ENCODE measurements at places on chromosomes 5 and 9.

GRCh38 chr9:121910491-121911040 is 182.5 kb downstream of the TTLL11 start:
- DNase-seq, result no peak

DNA sequence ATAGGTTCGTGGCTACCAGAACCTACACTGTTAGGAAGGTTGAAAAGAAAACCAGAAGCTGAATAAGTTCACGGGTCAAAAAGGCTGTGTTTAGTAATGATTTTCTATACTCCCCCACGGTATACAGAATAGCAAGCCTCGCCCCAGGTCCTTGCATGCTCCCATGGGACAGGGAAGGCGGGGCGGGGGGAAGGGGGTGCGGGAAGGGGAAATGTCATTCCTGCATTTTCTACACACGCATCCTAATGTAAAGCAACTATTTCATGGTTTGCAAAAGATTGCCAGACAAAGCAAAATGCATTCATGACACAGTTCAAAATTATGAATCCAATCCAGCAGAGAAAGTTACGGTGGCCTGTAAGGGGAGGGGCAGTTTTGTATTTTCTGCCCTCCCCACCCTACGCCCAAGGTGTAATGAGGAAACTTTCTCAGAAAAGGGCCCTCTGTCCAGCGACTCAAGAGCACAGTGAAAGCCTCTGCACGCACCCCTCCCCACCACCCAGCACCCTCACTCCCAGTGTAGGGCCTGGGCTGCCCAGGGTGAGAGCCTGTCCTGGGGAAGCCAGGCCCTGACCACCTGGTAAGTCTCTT is 105.2 kb downstream of the ROR2 start:
- DNase-seq, result no peak

GRCh38 chr5:138241688-138242571 is 28.8 kb upstream of the CDC23 start:
- peak; percentile 15 for DNase-seq

DNA sequence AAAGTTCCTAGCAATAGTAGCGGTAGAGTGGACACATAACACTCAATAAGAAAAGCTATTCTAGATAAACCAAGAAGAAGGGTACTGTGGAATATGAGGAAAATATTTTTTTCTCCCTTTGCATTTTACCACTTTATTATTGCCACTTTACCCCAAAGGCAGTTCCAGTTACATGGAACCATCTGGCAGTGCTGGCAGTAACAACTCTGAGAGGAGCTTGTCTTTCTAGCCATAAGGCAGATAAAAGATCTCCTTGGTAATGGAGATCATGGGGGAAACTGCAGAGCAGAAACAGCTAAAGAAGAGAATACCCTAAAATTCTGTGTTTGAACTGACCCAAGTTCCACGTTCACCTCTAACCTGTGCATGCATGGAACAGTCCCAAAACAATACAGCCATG is 38.5 kb downstream of the UBTD2 start:
- no peak for DNase-seq

DNA sequence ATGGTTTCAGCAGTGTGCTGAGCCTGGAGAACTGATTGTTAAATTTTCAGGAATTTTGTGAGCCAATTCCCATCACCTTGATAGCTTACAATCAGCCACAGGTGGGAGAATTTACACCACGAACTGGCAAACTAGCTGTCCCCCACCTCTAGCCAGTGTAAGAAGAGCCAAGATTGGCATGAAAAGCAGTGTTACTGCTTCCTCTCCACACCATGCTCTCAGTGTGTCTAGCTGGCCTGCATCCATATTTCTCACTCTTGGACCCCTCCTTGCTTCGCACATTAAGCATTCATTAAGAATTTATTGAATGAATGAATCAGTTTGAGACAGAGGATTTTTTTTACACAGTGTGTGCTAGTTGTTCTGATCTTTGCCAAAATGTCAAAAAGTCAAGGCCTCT is 36.7 kb upstream of the MAN2A1 start:
- no peak for DNase-seq

DNA sequence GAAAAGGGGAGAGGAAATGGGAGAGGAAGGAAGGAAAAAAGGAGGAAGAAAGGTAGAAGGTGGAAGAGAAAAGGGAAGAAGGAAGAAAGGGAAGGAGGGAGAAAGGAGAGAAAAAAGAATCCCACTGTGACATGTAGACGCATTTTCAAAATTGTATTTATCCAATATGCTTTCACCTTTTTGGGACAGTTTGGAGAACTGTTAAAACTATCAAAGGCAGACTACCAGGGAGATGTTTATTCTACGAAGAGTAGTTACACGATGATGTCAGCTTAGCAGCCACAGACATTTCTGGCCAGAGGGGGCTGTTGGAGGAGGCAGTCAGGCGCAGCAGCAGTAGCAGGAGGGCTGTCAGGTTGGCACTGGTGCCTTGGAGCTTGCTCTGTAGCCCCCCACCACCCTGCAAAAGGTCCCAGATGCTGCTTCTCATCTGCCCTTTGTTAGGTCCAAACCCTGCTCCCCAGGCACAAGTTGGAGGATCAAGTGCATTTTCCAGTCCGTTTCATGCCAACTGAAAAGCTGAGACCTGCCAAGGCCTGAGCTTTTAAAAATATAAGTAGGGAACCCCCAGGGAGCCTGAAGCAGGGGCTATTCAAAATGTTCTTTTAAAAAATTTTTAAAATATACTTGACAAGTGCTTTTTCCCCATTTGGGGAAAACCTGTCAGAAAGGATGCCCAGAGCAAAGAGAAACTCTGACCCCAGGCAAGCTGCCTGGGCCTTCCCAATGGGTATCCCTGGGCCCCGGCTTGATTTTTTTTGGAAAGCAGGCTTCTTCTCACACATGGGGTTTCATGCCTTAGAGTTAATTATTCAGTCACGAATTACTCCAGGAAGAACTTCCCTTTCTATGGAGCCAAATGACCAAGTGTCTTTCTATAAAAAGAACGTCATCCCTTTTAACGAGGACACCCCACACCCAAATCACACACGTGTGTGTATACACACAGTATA is 203.3 kb downstream of the SLIT3 start:
- no peak for DNase-seq

DNA sequence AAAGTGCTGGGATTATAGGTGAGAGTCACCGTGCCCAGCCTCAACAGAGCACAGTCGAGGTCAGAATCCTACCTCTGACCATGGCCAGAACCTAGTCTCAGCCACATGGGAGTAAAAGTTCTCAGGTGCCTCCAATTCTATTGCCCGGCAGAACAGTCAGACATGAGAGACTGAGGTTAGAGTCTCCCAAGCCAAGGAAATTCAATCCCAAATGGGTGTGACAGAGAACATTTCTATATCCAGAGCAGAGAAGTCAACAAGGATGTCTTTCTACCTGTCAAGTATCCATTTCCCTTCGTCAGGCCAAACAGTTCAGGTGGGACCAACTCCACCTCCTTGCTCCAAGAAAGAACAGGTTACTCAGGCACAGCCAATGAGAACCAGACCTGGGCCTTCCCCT is 10.5 kb downstream of the ANXA6 start:
- no peak for DNase-seq

- DNase-seq, result no peak
These were observed 54.8 kb downstream of the PWWP2A start for GRCh38 chr5:160064417-160064810.

GRCh38 chr5:124582561-124582840 is 163.9 kb downstream of the ZNF608 start:
- no peak for DNase-seq

DNA sequence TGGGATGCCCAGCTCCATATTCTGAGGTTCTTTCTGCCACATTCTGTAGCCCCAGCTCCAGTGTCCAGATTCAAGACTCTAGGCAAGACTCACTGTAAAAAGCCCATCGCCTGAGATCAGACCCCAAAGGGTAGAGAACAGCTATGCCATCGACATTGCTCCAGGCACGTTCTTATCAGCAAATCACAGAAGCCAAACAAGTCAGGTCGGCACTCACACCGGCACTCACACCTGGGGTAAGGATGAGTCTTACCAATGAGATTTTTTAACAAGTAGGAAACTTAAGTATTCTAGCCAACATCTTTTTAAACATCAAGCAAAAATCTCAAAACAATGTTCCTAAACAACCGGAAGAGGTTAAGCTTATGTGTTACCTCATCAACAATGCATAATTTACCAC is 2.4 kb downstream of the CDKN2AIPNL start:
- no peak for DNase-seq

DNA sequence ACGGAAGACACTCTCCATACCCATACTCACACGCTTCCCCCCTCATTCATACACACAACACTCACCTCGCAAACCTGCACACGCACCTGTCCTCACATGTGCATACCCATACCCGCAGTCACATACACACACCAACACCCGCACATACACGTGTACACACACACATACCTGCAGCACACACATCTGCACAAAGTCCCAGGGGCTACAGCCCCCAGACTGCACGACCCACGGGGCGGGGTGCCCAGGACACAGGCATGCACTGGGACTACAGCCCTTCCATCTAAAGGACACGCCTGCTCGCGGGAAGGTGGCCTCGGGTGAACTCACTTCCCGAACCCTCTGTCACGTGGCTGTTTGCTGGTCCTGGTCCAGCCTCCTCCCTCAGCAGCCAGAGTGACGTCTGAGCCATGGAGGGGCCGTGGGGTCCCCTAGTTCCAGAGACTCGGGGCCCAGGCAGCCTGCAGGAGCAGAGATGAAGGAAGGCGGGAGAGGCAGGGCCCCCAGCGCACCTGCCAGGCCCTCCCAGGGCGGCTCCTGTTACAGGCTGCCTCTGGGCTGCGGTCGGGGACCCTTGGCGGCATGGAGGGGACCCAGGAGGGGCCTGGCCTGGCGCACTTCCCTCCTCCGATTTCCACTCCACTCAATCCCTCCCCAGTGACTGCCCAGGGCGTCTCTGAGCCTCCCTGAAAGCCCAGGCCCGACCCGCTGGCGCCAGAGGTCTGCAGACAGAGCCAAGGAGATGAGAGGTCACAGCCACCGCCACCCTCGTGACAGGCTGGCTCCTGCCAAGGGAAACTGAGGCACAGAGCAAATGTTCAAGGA is 8.1 kb downstream of the SLC12A7 start:
- DNase-seq, result peak; percentile 65

DNA sequence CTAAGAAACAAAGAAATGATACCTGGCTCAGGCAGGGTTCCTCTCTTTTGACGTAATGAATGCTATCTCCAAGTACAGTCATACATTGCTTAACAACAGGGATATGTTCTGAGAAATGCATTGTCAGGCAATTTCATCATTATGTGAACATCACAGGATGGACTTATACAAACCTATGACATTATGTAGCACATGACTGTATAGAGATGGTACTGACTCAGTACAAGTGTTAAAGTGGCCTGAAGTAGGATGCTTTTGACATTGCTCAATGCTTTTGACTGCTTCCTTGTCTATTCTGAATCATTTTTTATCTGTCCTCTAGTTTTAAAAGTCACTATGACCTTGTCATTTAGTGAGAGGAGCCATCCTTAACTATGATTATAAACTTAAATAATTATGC is 147.6 kb downstream of the NR2F1-AS1 start:
- no peak for DNase-seq

GRCh38 chr9:107348836-107349235 is 65.8 kb downstream of the RAD23B start:
- no peak for DNase-seq

DNA sequence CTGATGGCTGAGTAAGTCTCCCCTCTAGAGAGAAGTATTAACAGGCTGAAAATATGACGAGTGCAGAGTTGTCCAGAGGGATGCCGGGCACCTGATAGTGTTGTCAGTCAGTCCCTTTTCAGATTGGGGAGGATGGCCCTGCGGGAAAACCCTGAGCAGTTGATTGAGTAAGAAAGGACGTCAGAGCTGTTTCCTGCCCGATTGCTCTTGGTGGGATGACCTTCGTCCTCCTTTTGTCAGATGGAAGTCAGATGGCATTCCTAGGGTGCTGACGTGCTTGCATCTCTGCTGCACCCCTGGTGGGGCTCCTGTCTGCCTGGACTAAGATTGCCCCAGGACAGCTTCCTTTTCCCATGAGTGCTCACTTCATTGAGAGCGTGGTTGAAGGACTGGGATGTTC is 9.8 kb downstream of the ZNF354B start:
- DNase-seq, result no peak

DNA sequence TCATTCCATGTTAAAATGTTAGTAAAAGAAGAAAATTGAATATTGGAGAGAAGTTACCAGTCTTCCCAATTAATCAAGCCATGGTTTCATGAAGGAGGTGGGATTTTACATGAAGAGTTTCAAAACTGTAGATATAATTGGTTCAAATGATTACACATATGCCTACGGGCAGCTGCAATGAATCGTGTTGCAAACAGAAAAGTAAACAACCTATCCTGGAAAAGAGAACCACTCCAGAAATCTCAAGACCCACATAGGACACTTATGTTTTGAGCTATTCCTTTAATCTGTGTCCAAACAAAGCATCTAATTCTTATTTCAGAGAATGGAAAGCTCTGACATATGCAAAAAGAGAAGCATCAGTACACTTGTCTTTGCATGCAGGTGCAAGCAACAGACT is 340.2 kb downstream of the NDUFS4 start:
- DNase-seq, result no peak

DNA sequence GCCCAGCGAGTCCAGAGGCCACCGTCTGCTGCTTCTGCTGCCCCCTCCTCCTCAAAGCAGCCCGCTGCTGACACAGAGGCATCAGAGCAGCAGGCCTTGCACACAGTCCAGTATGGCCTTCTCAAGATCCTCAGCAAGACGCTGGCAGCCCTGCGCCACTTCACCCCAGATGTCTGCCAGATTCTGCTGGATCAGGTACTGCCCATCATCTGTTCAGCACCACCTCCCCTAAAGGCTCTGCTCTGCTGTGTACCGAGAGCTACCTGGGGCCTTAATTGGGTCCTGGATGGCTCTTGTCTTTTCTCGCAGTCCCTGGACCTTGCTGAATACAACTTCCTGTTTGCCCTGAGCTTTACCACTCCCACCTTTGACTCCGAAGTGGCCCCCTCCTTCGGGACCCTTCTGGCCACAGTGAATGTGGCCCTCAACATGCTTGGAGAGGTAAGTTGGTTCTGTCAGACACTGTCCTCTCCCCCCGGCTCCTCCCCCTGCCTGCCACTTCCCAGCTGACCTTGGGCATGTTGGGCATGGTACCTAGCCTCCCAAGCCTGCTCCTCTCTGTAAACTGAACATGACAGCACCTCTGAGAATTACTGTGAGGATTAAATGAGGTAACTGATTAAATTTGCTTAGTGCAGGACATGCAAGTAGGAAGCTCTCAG is 22.7 kb downstream of the SH3GLB2 start:
- no peak for DNase-seq

GRCh38 chr9:134317790-134318414 is 8.4 kb upstream of the RXRA start:
- DNase-seq, result no peak
